Epithelial cell of umbilical artery (primary cell): ENCODE measurements at places on chromosomes 5 and 9. TPM values are rescaled to one million over a fixed set of nuclear protein-coding genes. Genes with fewer than 3 reads are reported as not detected.

The ZFP37 gene
- 0.97 and 2.0 TPM in 2 replicates for total RNA-seq

The DOCK2 gene
- total RNA-seq = 0.65 and 0.91 TPM in 2 replicates

The MSX2 gene
- 0.15 and 0.32 TPM in 2 replicates for total RNA-seq

The GGTA1 gene
- 0.32 TPM in 1 of 2 replicates, not detected in the other for total RNA-seq

The PFN3 gene
- not detected in 2 replicates for total RNA-seq

The INSL6 gene
- total RNA-seq = not detected in 2 replicates

The KLF9 gene
- 17.5 and 32.4 TPM in 2 replicates for total RNA-seq

The FBP1 gene
- total RNA-seq = 4.6 and 6.8 TPM in 2 replicates

The TAF11L5 gene
- not detected in 2 replicates for total RNA-seq

The MLANA gene
- not detected in 2 replicates for total RNA-seq

The TSSK1B gene
- total RNA-seq = not detected in 2 replicates

The CDH9 gene
- total RNA-seq = not detected in 2 replicates

The PCDHA9 gene
- under 0.01 and 0.15 TPM in 2 replicates for total RNA-seq

The WDR70 gene
- total RNA-seq = 34.1 and 46.7 TPM in 2 replicates

The UBLCP1 gene
- total RNA-seq = 12.3 and 17.5 TPM in 2 replicates

The RIGI gene
- 20.1 and 128 TPM in 2 replicates for total RNA-seq

The GFRA3 gene
- not detected in 2 replicates for total RNA-seq

The PCDHA1 gene
- total RNA-seq = 0.32 TPM in 1 of 2 replicates, not detected in the other

The CMYA5 gene
- under 0.01 TPM in 1 of 2 replicates, not detected in the other for total RNA-seq

The CDX1 gene
- not detected in 2 replicates for total RNA-seq

The KIF4B gene
- total RNA-seq = 0.30 and 0.32 TPM in 2 replicates

The PCDHGA6 gene
- 0.76 and 0.97 TPM in 2 replicates for total RNA-seq

The TEK gene
- total RNA-seq = 88.0 and 110 TPM in 2 replicates

The CYSTM1 gene
- 10.1 and 16.7 TPM in 2 replicates for total RNA-seq
